SK-N-SH (cell line): ENCODE measurements at places on chromosomes 2 and 18.

DNA sequence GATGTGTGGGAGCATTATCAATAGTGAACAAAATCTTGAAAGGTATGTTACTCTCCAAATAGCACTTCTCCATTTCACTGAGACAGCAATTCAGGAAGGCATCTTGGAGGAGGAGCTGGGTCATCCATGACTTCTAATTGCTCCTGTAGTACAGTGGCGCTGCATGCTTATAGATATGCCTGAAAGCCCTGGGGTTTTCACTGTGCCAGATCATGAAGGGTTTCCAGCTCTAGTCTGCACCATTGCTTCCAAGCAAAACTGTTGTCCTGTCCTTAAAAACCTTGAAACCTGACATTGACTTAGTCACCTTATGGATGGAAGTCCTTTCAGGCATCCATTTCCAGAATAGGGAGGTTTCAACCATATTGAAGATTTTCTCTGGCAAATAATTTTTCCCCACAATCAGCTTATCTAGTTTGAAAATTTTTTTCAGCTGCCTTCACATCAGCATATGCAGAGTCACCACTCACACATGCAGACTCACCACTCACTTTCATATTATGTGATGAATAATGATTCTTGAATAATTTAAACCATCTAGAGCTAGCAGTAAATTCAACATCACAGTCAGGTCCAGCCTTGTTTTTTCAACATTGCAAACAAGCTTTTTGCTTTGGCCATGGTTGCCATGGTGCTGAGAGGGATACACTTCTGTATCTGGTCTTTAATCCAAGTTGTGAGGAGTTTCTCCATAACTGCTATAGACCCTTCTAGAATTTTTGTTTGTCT is 297.1 kb downstream of the CLIP4 start:
- no peak for DNase-seq

GRCh38 chr2:219706823-219707281 is 79.4 kb downstream of the SLC4A3 start:
- DNase-seq: no peak

DNA sequence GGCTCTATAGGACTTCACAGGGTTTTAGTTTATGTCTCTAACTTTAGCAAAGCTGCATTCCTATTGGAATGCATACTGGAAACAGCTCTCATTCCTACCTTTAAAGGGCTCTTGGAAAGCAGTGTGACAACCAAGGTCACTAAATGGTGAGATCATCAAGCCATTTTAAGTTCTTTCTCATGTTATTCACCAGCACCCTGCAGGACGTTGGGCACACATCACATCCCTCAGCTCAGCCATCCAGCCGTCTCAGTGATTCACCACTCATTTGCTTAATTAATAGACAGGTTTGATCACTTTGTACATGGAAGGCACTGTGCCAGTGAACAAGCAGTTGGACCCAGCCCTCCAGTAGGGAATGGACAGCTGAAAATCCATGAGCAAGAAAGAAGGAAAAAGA is 32.2 kb upstream of the RBM44 start:
- no peak for DNase-seq

DNA sequence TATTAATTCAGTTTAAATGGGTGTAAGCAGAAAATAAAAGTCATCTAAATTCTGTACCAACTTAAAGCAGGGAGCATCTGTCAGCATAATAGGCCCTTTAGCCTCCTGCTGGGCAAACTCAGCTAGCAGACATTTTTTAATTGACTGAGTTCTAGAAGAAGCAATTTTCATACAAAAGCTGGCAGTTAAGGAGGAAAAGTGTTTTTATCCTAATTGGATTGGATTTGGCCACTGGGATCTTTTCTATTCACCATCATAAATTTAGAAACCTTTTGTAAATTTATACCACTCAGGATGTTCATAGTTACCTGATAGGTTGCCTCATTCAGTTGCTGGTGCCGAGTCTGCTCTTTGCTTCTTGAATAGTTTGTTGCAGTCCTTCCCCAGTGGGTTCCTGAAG is 262.7 kb upstream of the FSIP2 start:
- no peak for DNase-seq

DNA sequence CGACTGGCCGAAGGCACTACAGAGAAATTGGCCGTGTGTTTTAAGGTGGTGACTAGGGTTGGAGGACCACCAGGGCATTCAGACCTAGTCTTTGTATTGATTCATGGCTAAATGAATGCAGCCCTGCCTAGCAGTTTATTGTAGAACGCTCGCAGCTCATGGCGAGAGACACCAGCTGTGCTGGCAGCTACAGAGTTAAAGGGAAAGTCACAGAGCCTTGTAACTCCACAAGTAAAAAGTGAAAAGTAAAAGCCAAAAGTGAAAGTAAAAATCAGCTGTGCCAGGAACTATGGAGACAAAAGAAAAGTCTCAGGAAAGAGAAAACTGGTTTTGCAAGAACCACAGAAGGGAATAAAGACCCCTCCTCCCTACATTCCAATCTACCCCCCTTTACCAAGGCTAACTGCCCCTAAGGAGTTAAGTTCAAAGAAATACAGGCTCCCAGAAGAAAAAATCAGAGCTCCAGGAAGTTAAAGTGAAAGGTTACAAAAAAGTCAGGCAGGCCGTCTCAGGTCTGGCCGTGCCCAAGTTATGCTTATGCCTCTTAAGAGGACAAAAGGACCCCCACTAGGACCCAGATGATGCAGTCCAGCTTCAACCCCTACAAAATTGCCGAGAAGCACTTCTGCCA is 46.4 kb upstream of the SELENOI start:
- no peak for DNase-seq

GRCh38 chr2:56576001-56576400 is 392.2 kb downstream of the CCDC85A start:
- no peak for DNase-seq

DNA sequence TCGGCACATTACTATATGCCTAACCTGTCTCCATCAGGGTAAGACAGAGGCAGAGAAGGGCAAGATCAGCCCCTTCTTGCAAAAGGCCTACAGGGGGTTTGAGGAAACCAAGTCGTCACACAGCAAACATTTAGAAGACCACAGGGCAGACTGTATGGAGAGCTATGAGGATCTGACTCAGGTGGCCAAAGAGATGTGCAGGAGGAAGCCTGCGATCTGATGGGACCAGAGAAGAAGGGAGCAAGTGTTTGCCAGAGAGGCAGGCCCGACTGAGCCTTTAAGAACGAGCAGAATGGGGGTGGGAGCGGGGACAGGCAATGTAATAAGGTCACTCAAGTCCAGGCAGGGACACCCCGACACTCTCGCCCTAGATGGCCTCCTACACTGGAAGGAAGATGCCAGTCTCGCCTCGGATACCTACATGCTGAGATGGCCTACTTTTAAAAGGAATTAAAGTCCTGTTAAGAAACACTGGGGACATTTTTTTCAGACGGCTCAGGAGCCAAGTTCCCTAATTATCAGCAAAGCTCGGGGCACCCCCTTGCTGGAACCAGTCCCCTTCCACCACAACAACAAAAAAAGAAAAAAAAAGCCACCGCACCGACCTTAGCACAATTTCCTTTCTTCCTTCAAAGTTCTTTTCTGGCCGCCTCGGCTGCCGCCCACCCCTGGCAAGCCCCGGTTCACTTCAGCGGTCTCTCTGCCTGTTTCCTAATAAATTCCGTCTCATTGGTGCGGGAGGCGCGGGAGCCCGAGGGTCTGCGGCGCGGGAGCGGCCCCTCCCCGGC is 1.5 kb downstream of the SFXN5 start:
- no peak for DNase-seq

DNA sequence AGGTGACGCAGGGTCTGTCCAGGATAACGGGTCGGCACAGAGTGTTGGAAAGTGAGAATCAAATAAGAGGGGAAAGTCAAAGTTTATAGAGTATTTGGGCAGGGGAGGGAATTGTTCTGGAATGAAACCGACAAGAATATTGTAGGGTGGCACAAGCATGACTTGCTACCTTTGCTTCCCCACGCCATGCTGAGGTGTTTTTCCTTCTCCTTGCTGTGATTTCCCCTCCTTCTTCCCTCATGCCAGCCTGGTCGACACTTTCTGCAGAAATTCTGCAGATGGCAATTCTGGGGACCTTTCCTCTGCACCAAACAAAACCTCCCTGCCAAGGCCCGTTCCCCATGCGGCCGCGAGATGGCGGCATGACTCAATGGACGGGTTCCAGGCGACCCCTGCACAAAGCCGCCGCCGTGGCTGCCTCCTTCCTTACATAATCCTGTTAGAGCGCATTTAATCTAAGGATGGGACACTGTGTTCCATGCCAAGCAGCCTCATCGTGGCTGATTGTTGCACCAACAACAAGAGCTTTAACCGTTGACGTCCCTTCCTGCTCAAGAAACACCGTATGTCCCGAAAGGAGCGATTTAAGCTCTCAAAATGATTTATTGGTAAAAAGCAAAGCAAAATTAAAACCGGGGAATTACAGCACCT is at the start of gene MRO:
Gene MRO (minus strand): TSS at position 289 of the 651 bp plus-strand sequence. CDS start 10,616 bp downstream, outside the sequence.
- peak; percentile 87 for DNase-seq

DNA sequence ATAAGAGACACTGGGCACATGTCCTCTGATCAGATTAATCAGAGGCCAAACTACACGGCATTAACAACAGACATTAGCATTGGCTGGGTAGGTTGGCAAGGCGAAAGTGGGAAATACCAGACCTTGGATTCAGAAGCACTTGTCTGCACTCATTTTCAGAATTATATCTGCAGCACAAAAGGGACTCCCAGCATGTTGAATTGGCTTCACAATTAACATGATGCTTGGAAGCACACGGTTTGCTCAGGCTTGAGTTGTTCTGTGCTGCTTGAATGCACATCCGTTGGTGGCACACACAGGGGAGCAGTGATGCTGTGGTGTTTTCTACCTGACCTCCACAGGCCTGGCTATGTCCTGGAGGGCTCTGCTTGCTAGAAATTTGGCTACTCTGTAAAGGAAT is 83.9 kb downstream of the ACTR3 start:
- no peak for DNase-seq

DNA sequence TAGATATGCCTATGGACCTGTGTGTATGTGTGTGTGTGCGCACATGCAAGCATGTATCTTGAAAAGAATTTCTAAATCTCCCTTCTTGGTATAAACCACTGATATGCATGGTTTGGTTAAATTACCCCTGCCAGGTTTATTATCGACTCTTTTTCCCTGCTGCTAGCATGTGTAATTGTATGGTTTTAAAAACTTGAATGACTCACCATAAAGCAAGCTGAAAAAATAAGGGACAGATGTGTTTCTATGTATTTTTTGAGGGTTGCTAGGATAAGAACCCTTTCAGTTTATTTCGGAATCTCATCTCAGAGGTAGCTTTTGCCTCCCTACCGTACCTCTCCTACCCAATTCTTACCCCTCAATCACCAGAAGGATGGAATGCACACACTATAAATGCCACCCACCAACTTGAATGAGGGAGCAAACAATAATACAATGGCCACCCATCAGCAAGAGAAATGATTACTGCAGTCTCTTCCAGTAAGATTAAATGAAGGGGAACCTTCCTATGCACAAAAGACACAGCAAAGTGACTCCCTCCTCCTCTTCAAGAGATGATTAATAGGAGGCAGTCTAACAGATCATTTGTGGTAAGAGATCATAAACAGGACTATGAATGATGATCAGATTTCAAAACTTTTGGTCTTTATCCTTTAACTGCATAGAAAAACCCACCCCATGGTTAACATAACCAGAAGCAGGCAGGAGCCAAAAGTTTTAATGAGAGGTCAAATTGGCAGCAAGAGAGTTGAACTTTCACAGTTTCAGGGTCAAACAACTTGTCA is 357.2 kb downstream of the SATB2 start:
- no peak for DNase-seq

GRCh38 chr18:47036927-47037578 is 1.6 kb upstream of the ELOA2 start:
- no peak for DNase-seq

DNA sequence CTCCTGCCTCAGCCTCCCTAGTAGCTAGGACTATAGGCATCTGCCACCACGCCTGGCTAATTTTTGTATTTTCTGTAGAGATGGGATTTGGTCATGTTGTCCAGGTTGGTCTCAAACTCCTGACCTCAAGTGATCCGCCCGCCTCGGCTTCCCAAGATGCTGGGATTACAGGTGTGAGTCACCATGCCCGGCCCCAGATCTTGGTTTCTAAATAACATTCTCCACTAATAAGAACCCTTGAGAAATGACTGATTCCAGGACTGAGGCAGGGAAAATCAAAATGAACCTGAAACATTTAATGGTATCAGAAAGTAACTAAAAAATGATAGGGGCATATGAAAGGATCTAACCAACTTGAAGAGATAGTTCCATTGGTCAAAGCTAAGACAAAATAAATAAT is 34.0 kb downstream of the BMPR2 start:
- DNase-seq: no peak

GRCh38 chr2:60581433-60582282 is 28.2 kb upstream of the BCL11A start:
- DNase-seq: peak; percentile 95

- no peak for DNase-seq
Measured at GRCh38 chr2:125696560-125696959, 959.4 kb upstream of the GYPC start.

DNA sequence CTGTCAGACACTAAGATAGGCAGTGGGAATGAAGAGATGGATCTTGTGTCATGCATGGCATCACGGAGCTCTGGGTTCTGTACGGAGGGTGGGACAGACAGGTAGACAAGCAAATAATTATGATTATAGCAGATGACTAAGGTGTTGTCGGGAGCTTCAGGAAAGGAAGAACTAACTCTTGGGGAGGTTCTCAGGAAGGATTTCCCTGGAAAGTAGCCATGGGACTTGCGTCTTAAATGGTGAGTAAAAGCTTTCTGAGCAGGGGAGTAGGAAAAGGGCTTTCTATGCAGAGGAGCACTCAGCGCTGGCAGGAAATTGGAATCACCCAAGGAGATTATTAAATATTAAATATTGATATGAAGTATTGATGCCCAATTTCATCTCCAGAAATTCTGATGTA is 35.5 kb downstream of the ATOH8 start:
- DNase-seq: no peak

- DNase-seq: no peak
Measured at GRCh38 chr2:240432820-240433801, 2.4 kb upstream of the GPC1 start.

GRCh38 chr2:66201242-66201641 is 233.7 kb upstream of the MEIS1 start:
- no peak for DNase-seq

DNA sequence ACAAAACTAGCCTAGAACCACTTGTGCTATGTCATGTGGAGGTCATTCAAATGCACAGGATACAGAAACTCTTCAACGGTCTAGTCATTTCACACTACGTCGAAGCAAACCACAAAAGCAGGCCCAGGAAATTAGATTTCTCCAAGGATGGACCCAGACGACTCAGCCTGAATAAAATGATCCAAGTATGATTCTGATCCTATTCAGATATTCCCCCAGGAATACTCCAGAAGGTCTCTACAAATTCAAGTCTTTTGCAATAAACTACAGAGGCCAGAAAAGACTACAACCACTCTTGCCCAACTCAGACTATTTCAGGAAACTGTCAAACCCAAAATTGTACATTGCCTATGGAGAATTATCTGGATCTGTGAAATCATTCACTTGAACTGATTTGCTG is 422.5 kb downstream of the METTL4 start:
- no peak for DNase-seq

GRCh38 chr2:162030363-162031190 is 43.4 kb downstream of the DPP4 start:
- no peak for DNase-seq

DNA sequence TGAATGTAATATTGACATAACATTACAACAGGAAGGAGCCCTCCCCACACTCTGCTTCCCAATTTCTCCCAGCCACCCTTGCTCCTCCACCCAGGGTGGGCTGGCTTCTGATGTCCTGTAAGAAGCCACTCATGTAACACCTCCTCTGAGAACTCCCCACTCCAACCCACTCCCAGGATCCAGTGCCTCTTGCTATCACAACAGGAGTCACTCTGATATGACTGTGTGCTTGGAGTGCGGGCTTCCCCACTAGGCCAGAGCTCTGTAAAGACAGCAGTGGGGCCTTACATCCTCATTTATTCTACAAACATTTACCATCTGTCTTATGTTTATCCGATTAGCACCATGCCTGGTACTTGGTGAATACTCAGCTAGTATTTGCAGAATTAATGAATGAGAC is 65.1 kb downstream of the PTGR3 start:
- no peak for DNase-seq
